Endothelial cell of umbilical vein (primary cell): ENCODE measurements at places on chromosomes 5 and 9.

DNA sequence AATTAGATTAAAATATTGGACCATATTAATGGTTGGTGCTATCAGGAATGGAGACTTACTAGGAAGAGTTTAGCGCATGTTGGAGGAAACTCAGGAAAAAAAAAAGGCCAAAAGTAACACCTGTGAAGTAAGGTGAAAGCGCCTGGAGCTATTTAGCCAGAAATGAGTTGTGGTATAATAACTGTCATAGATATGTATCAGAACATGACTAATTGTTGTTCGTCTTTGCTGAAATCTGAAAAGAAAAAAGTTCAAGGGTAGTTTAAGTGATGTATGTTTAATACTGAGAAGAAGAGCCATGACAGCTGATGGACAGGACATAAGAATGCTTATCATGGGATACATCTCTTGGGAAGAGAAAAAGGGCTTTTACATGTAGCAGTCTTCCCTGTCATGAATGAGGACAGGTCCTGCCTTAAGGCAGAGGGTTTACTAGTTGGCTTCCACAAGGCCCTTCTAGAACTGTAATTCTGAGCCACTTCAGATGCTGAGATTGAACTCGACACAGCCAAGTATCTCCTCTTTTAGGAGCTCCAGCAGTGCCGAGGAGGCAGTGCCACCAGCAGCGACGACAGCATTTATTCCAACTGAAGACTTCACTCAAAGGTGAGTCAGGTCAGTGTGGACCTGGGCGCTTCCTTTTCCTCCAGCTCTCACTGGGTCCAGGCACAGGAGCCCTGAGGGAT is 940 bp upstream of the CAMK4 start:
- peak; percentile 4 for DNase-seq

DNA sequence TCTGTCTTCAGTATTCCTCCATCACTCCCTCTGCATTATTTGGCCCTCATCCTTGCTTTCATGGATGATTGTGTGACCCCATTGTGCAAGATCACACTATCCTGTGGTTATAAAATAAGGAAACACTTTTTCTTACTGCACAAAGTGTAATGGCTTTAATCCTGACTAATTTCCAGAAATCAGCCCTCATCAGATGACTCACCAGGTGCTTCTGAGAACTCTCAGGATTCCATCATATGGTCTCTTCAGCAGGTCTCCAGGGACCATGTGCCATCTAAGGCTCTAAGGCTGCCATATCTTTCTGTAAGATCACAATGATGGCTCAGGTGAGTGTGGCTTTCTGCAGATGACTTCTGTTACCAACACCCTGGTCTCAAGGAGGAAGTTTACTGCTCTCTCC is 27.3 kb upstream of the FER start:
- no peak for DNase-seq

DNA sequence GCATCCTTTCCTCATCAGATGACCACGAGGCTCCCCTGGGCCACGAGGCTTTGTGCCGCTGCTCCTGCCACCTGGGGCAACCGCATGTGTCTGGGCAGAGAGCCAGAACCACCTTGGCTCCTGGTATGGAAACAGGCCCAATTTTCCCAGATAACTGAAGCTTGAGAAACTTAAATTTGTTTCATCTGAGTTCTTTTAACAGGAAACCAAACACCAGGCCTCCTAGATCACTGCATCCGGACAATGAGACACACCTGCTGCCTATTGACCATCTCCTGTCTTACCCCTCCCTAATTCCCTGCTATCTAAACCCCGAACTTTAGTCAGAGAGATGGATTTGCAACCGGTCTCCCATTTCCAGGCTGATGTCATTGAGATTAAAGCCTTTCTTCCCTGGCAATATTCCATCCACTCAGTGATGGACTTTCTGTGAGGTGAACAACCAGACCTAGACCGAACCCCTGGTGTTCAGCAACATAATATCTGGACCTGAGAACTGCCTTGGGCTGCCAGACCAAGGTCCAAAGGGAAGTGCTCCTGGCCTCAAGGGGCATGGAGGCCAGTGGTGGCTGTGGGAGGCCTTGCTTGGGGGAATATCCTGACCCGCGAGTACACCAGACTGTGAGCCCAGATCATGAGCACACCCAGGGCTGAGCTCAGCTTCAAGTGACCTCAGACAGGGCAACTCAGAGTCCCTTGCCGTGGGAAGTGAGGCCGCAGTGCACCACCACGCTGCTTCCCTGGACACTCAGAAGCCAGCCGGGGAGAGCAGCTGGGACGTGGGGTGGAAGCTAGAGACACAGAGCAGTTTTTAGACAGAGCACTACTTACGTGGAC is 199.7 kb downstream of the HSPA4 start:
- DNase-seq = no peak

DNA sequence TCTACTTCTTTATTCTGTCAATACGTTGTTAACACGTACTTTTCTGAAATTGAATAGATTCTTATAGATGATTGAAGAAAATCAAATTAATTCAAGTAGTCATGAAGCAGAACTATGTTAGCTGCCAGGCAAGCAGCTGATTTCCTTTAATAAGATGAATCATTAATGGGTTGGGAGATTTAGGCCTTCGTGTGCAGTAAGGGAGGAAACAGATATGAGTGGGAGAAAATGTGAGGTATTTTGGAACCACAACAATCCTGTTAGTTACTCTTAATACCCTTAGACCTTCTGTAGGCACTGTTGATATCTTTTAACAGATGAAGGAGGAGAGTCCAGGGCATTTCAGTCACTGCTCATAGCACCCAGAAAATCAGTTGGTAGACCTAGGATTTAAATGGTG is 121.0 kb downstream of the AOPEP start:
- peak; percentile 88 for DNase-seq

- DNase-seq = no peak
Observed at GRCh38 chr5:133730866-133731265, 118.5 kb upstream of the FSTL4 start.

- DNase-seq = peak; percentile 28
Observed at GRCh38 chr5:78076351-78076750, 218.1 kb downstream of the AP3B1 start.

DNA sequence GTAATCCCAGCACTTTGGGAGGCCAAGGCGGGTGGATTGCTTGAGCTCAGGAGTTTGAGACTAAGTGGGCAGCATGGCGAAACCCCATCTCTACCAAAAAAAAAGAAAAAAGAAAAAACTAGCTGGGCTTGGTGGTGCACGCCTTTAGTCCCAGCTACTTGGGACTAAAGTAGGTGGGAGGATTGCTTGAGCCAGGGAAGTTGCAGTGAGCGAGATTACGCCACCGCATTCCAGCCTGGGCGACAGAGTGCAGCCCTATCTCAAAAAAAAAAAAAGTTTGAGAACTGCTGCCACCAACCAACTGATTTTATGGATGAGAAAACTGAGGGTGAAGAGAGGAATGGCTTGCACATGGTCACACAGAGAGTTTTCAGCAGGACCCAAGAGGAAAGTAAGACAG is 175.1 kb downstream of the DOCK8 start:
- DNase-seq = no peak

DNA sequence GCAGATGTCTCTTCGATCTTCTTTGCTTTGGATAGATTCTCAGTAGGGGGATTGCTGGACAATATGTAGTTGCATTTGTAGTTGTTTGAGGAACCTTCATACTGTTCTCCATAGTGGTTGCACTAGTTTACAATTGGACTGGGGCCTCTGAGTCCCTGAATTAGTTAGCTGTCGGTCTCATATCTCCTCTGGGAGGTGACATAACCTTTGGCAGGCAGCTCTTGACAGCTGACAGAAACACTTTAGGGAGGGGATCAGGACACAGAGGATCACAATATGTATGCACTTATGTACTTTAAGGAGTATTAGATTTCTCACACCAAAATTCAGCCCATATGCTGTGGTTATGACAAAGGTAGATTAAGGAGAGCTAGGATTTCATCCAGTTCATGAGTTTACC is 1279.9 kb upstream of the DMAC1 start:
- no peak for DNase-seq

DNA sequence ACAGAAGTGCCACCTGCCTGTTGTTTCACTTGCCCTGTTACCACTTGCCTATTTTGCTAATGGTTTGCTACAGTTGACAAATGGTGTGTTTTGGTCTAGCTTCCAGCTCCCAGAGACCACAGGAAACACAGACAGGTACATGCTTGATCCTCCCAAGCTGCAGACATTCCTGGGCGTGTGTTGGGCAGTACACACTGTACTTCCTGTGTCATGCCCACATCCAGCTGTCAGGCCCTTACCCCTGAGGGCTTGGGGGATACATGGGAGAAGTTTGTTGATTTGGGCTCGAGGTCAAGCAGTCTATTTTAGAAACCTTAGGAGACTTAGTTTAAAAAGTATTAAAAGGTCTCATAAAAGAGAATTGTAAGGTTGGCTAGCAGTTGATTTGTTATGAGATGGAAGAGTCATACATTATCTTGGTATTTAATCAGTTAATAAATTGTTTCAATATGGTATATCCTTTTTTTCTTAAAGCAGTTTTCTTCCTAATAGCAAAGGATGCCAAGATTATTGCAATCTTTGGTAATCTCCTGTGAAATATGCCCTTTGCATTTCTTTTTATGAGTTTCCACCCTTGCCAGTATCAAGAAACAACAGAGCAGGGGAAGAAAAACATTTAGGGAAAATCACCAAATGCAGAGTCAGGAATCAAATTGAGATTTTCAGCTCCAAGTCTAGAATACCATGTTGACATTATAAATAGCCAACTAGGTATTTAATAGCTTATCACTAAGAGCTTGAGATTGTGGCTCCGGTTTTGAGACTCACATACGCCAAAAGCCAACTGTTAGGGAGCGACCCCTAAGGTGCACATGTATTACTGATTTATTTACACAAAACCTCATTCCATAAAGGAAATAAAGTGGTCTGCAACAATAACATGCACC is 52.3 kb upstream of the CD180 start:
- peak; percentile 10 for DNase-seq
